Left lung (tissue), 14 donors: ENCODE measurements at places on chromosomes 3 and 15. TPM values are rescaled to one million over a fixed set of nuclear protein-coding genes. Genes with fewer than 3 reads are reported as not detected.
A peak's percentile ranks its signal among the peaks of the same experiment; 100 is the strongest.

- H3K27ac ChIP-seq: no peak overlapping the region
- DNase-seq: peak; percentile 44
- peaks cover 15% of the 10 kb centered on the region for H3K4me1 ChIP-seq
- no peak overlapping the region for H3K4me3 ChIP-seq
- H3K36me3 ChIP-seq: no peaks in the 10 kb centered on the region
- no peaks in the 10 kb centered on the region for H3K27me3 ChIP-seq
Measured at GRCh38 chr3:126959921-126960603, 22.9 kb upstream of the PLXNA1 start.

The SLC6A20 gene
- 6.1 TPM for total RNA-seq

GRCh38 chr15:84653910-84654688, at the start of gene WDR73:
WDR73 (minus strand) TSS chr15:84654283; CDS start chr15:84654274, 9 bp downstream.
- H3K27me3 ChIP-seq: no peaks in the 10 kb centered on the region
- H3K4me3 ChIP-seq: peak within 1 kb of the TSS; percentile 71
- H3K27ac ChIP-seq: peak within 1 kb of the TSS; percentile 94
- H3K36me3 ChIP-seq: peaks cover 34% of the 10 kb centered on the region
- H3K4me1 ChIP-seq: peaks cover 63% of the 10 kb centered on the region

GRCh38 chr3:107797586-107797985, 274.8 kb downstream of the BBX start:
- no peaks in the 10 kb centered on the region for H3K4me1 ChIP-seq
- DNase-seq: no peak
- no peaks in the 10 kb centered on the region for H3K27me3 ChIP-seq
- no peak overlapping the region for H3K4me3 ChIP-seq
- peaks cover 43% of the 10 kb centered on the region for H3K36me3 ChIP-seq
- H3K27ac ChIP-seq: no peak overlapping the region

DNA sequence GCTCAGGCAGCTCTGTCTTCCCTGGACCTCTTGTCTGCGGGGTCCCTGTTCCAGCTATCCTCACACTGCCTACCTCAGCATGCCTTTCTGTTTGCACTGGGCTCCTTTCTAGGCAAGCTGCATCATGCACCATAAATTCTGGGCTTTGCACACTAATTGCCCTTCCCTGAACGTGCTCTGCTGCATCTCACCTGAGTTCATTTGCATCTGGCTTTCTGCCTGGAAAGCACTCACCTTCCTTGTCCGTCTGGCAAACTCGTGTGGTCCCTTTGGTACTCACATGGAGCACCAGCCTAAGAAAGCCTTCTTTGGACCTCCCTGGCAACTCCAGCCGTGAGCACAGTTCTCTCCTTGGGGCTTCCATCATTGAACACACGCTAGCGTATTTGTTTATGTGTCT, 365.6 kb downstream of the SV2B start:
- no peak for DNase-seq
- no peak overlapping the region for H3K4me3 ChIP-seq
- H3K4me1 ChIP-seq: no peaks in the 10 kb centered on the region
- H3K27me3 ChIP-seq: no peaks in the 10 kb centered on the region
- no peaks in the 10 kb centered on the region for H3K36me3 ChIP-seq

- peak overlapping the region; percentile 93 for H3K27ac ChIP-seq
- H3K4me1 ChIP-seq: peaks cover 2% of the 10 kb centered on the region
- H3K36me3 ChIP-seq: no peaks in the 10 kb centered on the region
- peak; percentile 80 for DNase-seq
- H3K4me3 ChIP-seq: peak overlapping the region; percentile 74
Measured at GRCh38 chr15:60590935-60591495, 112.1 kb upstream of the ICE2 start.
